ENCODE measurements at places on chromosomes 5 and 9.

GRCh38 chr9:8821910-8822666, 1022.5 kb upstream of the DMAC1 start:
- DNase-seq: no peak

- peak; percentile 70 for DNase-seq
These were observed 19.5 kb upstream of the IRF1 start for GRCh38 chr5:132510076-132510475.

GRCh38 chr5:92836855-92837755, 743.9 kb downstream of the NR2F1-AS1 start:
- peak; percentile 38 for DNase-seq

DNA sequence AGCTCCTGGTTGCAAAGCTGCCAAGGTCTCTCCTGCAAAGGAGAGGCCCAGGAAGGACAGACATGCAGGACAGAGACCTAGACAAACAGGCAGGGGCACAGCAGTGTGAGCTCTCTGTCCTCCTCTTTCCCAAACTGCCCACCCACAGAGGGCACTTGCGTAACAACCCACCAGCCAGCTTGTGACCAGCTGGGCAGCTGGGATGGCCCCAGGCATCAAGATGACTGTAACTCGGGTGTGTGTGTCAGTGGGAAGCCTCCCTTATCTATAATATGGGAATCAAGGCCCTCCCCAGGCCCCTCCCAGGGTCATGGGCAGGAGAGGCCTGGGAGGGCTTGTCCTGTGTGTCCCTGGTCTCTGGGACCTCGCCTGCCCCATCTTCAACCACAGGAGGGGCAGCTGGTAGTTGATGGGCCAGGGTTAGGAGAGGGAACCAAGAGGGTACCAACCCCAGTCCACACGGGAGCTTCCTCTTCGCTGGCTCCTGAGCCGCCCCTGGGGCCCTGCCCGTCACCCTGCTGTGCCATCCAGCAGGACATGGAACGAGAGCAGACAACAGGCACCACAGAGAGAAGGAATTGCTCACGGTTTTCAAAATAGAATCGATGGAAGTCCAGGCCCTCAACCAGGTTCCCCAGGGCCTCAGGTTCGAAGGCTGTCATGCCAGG, 37.9 kb downstream of the SLC6A7 start:
- no peak for DNase-seq

DNA sequence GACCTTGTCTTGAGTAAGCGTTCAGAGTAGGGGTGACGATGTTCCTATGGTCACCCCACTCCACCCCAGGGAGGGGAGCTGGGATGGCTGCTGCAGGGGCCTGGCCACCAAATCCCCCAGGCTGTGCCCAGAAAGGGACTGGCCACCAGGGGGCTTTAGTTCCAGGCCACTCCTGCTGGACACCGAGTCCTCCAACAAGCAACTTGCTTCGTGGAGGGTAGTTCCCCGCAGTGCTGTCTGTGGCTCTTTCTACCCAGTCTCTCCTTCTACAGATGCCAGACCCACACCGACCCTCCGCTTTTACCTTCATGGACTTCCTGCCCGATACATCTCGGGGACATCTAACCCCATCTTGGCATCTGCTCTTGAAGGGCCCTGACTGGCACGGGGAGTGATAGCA, 35.7 kb upstream of the GABRP start:
- DNase-seq: no peak

DNA sequence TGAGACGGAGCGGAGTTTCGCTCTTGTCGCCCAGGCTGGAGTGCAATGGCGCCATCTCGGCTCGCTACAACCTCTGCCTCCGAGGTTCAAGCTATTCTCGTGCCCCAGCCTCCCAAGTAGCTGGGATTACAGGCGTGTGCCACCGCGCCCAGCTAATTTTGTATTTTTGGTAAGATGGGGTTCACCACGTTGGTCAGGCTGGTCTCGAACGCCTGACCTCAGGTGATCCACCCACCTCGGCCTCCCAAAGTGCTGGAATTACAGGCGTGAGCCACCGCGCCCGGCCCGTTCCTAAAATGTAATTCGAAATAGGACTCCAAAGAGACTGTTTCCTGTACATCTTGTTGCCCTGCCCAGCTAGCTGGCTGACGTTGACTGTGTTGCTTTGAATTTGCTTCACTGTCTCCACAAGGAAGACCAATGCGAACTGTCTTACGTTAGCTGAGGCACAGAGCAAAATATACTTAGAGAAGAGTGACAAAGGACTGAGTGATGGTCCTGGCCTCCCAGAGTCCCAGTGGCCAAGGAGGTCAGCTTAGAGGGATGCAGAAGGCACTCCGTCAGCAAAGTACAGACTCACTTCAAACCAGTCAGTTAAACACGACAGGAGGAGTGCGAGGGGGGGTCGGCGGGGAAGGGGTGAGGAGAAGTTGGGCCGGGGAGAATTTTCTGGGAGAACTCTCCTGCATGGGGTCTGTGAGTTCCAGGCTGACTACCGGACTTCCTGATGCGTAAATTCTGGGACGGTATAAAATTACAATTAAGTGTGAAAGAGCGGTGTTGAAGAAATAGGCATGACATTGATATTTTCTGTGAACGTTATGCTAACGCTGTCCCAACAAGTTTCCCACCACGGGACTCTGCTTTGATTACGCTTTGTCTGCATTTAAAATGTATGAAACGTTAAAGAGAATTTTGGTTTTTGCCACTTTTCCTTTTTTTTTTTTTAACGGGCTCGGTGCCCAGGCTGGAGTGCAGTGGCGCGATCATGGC, 6.8 kb upstream of the TRIM41 start:
- no peak for DNase-seq

DNA sequence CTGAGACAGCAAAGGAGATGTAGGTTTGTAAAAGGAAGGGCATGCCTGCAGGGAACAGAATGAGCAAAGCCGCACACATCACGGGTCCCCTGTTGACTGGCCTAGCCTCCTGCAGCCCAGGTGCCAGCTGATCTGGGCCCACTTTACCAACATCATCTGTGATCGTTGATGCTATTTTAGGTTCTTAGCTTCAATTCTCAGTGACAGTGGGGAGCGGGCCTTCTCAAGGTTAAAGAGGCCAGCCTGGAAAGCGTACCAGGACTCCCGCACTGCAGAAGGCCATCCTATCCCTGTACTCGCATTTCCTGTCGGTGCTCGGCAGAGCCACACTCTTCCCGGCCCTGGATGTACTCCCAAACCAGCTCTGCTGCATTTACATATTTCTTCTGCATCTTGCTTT, 213.5 kb upstream of the IRX1 start:
- no peak for DNase-seq

DNA sequence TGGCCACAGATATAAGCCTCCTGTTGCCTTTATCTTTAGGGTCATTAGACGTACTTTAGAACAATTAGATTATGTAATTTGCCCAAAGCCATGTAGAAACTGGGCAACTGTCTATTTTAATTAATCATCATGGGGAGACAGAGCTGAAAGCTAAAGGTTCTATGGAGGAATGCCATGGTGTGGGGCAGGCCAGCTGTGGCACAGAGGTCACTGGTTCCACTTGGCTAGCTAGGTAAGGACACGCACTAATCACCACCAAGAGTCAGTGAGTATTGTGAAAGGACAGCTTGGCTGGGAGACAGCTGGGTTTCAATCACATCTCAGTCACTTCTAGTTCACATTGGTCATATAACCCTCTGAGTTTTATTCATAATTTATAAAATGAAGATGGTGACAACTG, 81.7 kb downstream of the HMHB1 start:
- no peak for DNase-seq

DNA sequence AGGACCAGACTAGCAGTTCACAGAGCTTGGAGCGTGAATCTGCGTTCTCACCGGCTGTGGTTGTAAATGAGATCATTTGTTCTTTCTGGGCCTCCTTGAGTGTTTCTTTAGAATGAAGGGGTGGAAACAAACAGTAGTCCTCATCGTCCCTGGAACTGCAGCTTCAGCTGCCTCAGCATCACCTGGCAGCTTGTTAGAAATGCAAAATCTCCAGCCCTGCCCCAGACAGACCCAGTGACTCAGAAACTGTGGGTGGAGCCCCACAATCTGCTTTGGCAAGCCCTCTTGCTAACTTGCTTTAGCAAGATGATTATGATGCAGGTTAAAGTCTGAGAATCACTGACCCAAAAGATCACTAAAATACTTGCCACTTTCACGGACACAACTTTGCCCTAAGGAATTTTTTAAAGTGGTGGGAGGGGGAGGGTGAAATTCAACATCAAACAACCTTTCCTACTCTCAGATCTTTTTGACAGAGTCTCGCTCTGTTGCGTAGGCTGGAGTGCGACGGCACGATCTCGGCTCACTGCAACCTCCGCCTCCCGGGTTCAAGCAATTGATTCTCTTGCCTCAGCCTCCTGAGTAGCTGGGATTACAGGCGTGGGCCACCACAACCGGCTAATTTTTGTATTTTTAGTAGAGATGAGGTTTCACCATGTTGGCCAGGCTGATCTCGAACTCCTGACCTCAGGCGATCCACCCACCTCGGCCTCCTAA, 86.0 kb downstream of the BRINP1 start:
- peak; percentile 7 for DNase-seq

GRCh38 chr9:106529616-106530015, 333.4 kb upstream of the ZNF462 start:
- no peak for DNase-seq

GRCh38 chr9:72349240-72349639, 15.8 kb downstream of the ZFAND5 start:
- DNase-seq: no peak

DNA sequence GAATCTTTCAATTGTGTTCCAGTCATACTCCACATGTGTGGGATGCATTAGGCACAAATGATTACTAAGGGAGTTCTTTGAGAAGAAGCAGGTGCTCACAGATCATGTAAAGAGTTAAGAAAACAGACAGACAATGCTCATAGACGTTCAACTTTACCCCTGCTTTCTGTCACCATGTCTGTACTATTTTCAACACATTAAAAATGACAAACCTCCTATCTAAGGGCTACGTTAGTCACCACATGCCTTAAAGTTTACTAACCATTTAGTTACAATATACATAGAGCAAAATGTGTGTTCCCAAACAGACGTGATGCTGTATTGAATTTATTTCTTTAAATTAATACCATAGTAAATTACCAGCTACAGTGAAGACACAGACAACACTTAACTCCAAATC, 435.9 kb downstream of the HCN1 start:
- no peak for DNase-seq

DNA sequence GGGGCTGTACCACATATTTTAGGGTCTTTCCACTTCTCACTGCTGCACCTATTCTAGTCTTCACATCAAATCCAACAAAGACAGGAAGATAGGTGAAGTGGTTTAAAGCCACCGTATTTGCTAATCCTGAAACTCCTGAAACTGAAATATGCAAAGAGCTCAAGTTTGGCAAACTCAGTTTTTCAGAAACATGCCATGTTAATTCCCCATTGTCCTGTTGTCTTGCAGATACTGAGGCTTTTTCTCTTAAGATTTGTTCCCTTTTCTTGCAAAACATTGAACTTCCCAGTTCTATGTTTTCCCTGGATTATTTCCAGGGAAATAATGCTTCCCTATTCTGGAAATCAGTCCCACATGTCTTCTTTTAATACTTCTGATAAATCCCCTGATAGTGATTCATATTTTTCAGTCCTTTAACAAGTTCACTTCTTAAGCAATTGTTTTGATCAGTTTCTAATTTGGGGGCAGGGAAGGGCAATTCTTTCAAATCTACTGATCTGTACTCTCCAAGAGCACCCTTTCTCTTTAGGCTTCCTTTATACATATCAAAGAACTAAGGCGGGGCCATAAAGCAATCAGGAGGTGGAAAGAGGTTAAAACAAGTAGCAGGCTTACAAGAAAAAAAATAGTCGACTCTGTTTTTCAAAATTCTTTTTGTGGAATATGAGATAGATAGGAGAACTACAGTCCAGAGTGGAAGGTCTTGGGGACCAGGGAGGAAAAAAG, 648.5 kb downstream of the BNC2 start:
- DNase-seq: no peak

GRCh38 chr9:88196142-88196790, 58.0 kb upstream of the SPATA31C2 start:
- no peak for DNase-seq

GRCh38 chr5:137212471-137212870, 286.7 kb downstream of the SPOCK1 start:
- DNase-seq: no peak

- no peak for DNase-seq
These were observed 402.0 kb downstream of the MLLT3 start for GRCh38 chr9:20220286-20220685.

DNA sequence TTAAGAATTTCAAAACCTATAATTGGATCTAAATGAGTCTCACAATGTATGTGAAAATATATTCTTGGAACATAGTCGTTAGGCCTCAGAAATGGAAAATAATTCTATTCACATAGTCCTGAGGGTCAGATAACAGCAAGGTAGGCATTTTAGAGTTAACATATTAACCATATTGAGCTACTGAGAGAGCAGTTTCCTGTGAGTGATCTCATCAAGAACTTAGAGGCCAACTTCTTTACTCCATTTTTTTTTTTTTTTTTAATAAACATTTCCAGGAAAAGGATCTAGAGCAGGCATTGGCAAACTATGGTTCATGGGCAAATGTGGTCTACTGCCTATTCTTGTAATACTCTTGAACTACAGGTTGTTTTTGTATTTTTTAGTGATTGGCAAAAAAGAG, 26.6 kb downstream of the RAB24 start:
- DNase-seq: no peak

- DNase-seq: no peak
These were observed 167.6 kb downstream of the TMEM38B start for GRCh38 chr9:105861972-105862371.

DNA sequence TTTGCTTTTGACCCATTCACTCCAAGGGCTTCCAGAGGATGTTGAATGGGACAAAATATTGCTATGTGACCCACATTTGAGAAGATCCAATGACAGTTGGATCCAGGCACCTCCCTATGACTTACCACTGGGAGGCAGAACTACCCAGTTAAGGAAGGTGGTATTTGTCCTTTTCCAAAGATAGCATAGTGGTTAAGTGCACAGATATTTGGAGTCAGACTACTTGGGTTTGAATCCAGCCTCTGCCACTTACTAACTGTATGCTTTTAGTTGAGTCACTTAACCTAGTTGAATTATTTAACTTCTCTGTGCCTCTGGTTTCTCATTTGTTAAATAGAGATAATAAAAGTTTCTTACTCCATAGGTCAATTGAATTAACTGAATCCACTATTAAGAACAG, 74.5 kb upstream of the PALM2AKAP2 start:
- no peak for DNase-seq

DNA sequence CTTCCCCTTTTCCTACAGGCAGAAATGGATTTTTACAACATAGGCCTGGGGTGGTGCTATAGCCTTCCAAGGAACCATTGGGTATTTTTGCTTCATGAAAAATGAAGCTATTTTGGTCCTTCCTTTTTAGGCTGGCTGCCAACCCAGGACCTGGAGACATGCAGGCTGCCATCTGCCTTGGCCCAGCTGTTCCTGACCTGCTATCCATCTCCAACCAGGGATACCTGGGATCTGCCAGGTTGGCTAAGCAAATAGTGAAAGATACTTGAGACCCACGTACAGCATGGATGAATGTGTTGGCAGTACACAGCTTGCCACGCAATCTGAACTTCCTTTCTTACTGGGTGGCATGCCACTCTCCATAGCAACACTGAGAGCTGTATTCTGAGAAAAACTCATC, 31.1 kb downstream of the MRPS27 start:
- DNase-seq: no peak
